ENCODE measurements at places on chromosomes 3 and 15. TPM values are rescaled to one million over a fixed set of nuclear protein-coding genes. Genes with fewer than 3 reads are reported as not detected.

ADPRH gene
- 3.7 TPM for total RNA-seq

PIK3CA gene
- total RNA-seq, result 34.8 TPM

GOLGA8S gene
- not detected for total RNA-seq

GOLGA8N gene
- total RNA-seq, result 0.88 TPM

IL12A gene
- 7.2 TPM for total RNA-seq

NR2E3 gene
- total RNA-seq, result 0.57 TPM

CNTN6 gene
- not detected for total RNA-seq

COL6A6 gene
- under 0.01 TPM for total RNA-seq

SEMA6D gene
- 25.8 TPM for total RNA-seq

MYO5A gene
- 67.7 TPM for total RNA-seq

PIGB gene
- 7.7 TPM for total RNA-seq

GOLGA6A gene
- total RNA-seq, result not detected

GABRR3 gene
- not detected for total RNA-seq

TM6SF1 gene
- 2.6 TPM for total RNA-seq

ZBBX gene
- not detected for total RNA-seq

RBM5 gene
- 167 TPM for total RNA-seq

NPHP3 gene
- 56.3 TPM for total RNA-seq

All from placental pericyte (primary cell).